ENCODE measurements at places on chromosomes 5 and 9.

DNA sequence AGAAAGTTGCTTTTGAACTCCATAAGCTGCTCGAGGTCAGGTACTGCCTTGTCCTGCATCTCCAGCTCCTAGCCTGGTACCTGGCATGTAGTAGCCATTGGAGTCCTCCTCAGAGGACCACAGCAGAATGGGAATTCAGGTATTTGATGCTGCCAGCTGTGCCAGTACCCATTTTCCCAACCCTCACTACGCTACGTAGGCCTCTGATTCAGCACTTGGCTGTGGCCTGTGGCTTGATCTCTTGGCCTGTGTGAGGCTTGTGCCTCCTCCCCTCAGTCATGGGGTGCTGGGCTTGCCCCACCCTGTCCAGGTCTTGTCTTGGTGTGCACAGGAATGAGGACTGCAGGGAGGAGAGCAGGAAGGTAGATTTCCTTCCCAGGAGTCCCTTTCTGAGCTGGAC lies 11.8 kb downstream of the OTULIN start:
- peak; percentile 26 for DNase-seq

- DNase-seq: no peak
Measured at GRCh38 chr5:102130386-102130785, 165.7 kb downstream of the SLCO4C1 start.

DNA sequence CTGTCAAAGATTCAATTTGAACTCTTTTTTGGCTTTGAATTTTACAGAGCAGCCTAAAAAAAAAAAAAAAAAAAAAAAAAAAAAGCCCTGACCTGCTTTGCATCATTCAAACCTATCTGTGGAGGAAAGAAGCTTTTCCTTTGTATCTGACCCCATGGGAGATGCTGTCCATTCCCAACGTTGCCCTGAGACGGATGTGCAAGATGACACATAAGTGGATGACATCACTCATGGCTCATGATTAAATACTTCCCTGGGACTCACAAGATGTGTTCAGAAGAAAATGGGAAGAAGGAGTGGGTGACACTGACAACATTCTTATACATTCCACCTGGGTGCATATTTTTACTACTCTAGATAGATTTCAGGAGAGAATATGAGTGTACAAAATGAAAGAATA lies 245.7 kb upstream of the ELAVL2 start:
- DNase-seq: no peak

GRCh38 chr5:22557251-22557650 lies 295.9 kb downstream of the CDH12 start:
- no peak for DNase-seq

- no peak for DNase-seq
Measured at GRCh38 chr5:39342460-39342859, 21.8 kb downstream of the C9 start.

GRCh38 chr5:10059556-10059955 lies 190.1 kb downstream of the ATPSCKMT start:
- no peak for DNase-seq

GRCh38 chr5:131430794-131431193 lies 166.9 kb downstream of the CDC42SE2 start:
- no peak for DNase-seq

GRCh38 chr9:113504725-113505590 lies 41.4 kb downstream of the RGS3 start:
- no peak for DNase-seq

GRCh38 chr5:140550147-140551079 lies 3.0 kb downstream of the EIF4EBP3 start:
- DNase-seq: no peak

DNA sequence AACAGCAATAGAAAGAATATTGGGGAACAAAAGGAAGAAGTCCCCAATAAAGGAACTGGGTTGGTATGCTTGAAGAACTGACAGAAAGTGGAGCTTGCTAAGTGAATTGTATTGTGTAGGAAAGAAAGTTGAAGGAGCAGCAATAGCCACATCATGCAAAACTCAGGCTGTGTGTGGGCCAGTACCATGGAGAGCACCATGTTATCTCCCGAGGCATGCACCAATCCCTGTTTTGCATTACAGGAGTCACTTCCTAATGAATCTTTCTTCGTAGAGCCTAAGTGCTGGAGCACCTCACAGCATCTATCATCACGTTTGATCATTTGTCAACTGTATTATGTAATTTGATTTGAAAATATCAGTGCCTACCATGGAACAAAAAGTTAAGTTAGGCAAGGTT lies 137.7 kb upstream of the NMUR2 start:
- DNase-seq: no peak

- DNase-seq: no peak
Measured at GRCh38 chr9:31304576-31304975, 1079.9 kb upstream of the ACO1 start.

DNA sequence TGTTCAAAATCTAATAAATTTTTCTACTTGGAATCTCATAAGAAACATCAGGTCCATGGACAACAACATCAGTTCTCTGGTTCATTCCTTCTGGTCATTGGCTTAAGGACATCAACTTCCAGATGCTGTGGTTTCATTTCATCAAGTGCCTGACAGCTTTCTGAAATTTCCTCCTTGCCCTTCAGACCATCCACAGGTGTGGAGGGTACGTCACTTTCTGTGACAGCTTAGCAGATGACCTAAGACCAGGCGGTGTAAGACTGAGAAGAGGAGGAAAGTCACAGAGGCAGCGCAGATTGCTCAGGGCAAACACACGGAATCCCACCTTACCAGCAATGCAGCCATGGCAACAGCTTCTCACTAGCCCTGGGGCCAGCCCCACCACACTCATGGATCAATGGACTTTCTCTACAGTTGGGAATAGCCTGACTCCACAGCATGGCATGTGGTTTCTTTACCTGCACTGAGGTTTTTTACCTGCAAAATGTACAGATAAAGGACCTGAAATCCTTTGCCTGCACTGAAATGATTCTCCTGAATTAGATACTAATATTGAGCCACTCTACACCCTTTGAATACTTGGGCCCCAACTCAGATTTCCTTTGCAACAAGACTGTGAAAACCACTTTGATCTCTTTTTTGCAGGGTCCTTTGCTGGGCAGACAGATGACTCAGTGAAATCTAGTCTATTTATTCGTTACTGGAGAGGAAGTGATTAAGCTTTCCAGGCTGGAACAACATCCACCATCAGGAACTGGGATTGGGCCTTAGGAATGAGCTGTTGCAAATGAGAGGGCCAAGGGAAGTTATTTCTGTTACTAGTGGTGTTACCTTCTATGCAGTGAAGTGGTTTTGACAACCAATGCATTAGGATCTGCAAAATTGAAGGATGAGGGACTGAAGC lies 26.9 kb downstream of the TICAM2 start:
- DNase-seq: no peak

- no peak for DNase-seq
Measured at GRCh38 chr9:95197692-95198271, 119.7 kb downstream of the FANCC start.

- no peak for DNase-seq
Measured at GRCh38 chr5:122415030-122415800, 103.2 kb downstream of the SNCAIP start.

- DNase-seq: no peak
Measured at GRCh38 chr9:101629636-101630035, 34.9 kb upstream of the PPP3R2 start.

DNA sequence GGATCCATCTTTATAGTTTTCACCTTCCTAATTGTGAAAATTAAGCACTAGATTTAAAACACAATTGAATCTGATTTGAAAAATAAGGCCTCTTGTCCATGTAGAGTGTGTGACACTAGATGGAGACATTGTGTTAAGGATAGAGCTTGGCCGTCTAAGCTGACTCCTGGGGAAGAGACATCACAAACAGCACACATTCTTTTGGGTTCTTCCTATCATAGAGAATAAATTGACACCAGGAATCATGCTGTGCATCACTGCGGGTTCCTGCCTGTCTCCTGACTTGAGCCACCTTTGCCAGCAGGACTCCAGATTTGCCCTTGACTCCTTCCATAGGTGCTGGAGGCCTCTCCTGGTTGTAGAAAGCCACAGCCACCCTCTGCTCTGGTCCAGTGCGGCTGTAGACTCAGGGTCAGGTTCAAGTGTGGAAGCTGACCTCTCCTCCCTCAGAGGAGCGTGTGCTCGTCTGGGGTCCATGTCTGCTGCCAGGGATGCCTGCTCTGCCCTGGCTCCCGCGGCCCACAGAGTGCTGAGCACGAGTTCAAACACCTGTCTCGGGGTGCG lies 11.2 kb downstream of the ROPN1L start:
- peak; percentile 72 for DNase-seq
